Vagina (tissue), 2 donors: ENCODE measurements at places on chromosomes 2 and 18. TPM values are rescaled to one million over a fixed set of nuclear protein-coding genes. Genes with fewer than 3 reads are reported as not detected.

- H3K4me1 ChIP-seq, result no peaks in the 10 kb centered on the region
- DNase-seq, result no peak
- H3K27me3 ChIP-seq, result no peaks in the 10 kb centered on the region
- no peak overlapping the region for H3K27ac ChIP-seq
These were observed 65.2 kb upstream of the SLC35G4 start for GRCh38 chr18:11544060-11544633.

GRCh38 chr2:37457401-37457901 is 113.0 kb downstream of the QPCT start:
- H3K27me3 ChIP-seq, result no peaks in the 10 kb centered on the region
- no peak overlapping the region for H3K4me3 ChIP-seq
- H3K36me3 ChIP-seq, result no peaks in the 10 kb centered on the region
- no peak for DNase-seq

DNA sequence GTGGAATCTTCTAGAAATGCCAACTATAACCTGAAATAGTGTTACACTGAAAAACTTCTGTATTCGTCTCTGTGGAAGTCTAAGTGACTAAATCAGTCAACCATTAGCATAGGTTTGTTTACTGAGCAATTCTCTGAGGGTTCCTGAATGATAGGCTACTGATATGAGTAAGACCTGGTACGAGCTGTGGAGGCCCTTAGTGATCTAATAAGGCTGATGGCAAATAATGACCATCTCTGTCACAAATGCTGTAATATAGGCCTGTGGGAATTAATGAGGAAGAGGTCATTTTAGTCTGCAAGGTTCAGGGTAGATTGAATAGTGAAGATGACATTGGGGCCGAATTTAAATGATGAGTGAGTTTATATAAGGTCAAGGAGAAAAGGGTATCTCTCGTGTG is 82.5 kb downstream of the MGAT5 start:
- H3K4me3 ChIP-seq, result no peak overlapping the region
- no peaks in the 10 kb centered on the region for H3K4me1 ChIP-seq
- H3K27ac ChIP-seq, result no peak overlapping the region
- no peaks in the 10 kb centered on the region for H3K27me3 ChIP-seq
- DNase-seq, result no peak
- no peaks in the 10 kb centered on the region for H3K36me3 ChIP-seq

DNA sequence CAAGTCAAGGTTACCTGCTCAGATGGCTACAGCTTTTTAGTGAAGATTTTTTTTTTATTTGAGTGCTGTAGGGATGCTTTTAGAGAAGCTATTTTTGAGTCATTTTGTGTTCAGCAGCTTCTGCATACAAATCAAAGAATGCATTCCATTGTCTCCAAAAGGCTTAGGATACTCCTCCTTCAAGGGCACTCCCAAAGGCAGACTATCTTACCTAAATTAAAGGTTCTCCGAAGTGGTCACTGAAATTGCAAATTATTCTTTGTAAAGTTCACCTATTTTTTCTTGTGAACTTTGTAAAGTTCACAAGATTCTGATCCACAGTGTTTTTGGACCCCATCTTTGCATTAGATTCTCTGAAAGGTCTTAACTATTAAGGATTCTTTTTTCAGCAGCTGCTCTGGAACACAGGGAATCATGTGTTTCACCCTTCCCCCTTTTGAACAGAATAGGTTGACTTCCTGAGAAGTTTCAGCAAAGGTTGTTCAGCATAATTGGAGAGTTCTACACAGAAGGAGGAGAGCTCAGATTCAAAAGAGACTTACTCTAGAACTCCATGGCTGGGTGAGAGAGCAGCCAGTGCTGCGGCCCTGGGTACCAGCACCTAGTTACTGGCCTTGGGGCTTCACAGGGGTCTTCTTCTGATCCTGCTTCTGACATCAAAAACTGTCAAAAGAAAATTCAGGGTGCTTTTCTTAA is 14.5 kb downstream of the CLIP4 start:
- H3K4me3 ChIP-seq, result no peak overlapping the region
- no peak for DNase-seq
- peak overlapping the region; percentile 35 for H3K27ac ChIP-seq
- peaks cover 26% of the 10 kb centered on the region for H3K36me3 ChIP-seq
- peaks cover 23% of the 10 kb centered on the region for H3K4me1 ChIP-seq
- H3K27me3 ChIP-seq, result no peaks in the 10 kb centered on the region

DNA sequence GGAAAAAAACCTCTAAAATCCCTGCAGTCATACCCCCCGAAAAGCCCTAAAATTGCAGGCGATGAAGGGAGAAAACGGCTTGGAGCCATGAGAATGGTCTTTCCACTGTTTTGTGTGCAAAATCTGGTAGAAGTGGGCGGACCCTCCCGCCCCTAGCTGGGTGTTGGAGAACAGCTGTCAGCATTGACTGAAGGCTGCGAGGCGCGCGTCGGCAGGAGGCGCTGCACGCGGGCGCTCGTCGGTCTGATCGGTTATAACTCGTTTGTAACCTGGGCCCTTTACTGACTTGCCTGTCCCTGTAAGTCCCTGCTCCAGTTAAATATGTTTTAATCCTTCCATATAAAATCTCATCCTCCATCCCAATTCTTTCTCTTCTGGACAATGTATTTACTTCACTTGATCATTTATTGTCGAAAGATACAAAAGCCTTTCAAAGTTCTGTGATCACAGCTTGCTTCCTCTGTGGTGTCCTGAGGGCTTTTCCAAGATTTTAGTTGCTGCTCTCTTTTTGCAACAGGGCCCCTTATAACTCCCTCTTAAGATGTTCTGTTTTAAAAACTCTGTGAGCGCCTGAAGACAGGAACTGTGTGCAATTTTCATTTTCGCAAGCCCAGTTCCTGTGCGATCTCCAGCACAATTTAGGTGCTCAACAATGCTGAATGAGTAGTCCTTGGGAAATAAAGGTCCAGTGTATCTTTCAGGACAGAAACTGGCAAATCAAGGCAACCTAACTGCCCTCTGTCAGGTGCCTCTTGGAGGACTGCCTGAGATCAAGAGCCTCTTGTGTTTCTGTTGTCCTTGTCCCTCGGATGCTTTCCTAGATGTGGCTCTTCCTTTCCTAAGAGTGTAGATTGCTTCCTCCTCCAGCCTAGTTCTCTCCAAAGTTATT is 918 bp upstream of the HNRNPLL start:
- peak overlapping the region; percentile 87 for H3K4me3 ChIP-seq
- H3K36me3 ChIP-seq, result no peaks in the 10 kb centered on the region
- no peaks in the 10 kb centered on the region for H3K27me3 ChIP-seq
- DNase-seq, result no peak
- peak overlapping the region; percentile 98 for H3K27ac ChIP-seq

- no peak overlapping the region for H3K27ac ChIP-seq
- no peaks in the 10 kb centered on the region for H3K27me3 ChIP-seq
- DNase-seq, result no peak
- H3K36me3 ChIP-seq, result no peaks in the 10 kb centered on the region
These were observed 175.8 kb upstream of the NETO1 start for GRCh38 chr18:73043611-73044010.

DNA sequence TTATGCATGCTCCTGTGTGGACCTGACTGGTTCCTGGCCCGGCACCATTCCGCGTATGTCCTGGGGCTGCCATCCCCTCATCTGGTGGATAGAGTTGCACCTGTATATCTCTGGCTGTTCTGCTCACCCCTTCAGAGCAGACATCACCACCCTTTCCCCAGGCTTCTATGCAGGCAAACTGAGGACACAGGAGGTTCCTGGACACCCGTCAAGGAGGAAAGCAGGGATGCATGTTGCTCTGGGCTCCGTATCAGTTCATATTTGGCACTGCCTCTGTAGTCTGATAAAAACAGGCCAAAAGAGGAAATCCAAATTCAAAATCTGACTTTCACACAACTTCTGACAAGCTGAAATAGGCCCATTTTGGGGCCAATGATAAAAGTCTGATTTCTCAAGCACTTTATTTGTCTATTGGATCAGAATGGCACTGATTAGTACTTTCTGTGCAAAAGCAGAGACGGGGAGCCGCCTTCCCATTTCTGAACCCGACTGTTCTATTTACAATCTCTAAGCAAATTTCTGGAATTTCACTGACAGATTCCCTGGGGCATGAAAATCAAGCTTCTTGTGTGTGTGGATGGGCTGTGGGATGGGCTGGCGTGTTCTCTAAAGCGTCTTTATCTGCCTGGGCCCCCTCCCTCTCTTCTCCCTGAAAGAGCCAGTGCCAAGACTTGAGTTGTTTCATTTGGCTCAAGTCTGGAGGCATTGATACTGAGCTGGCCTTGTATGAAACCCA is 96.9 kb downstream of the SETBP1 start:
- no peaks in the 10 kb centered on the region for H3K36me3 ChIP-seq
- H3K27ac ChIP-seq, result peak overlapping the region; percentile 62
- no peak overlapping the region for H3K4me3 ChIP-seq
- DNase-seq, result no peak

DNA sequence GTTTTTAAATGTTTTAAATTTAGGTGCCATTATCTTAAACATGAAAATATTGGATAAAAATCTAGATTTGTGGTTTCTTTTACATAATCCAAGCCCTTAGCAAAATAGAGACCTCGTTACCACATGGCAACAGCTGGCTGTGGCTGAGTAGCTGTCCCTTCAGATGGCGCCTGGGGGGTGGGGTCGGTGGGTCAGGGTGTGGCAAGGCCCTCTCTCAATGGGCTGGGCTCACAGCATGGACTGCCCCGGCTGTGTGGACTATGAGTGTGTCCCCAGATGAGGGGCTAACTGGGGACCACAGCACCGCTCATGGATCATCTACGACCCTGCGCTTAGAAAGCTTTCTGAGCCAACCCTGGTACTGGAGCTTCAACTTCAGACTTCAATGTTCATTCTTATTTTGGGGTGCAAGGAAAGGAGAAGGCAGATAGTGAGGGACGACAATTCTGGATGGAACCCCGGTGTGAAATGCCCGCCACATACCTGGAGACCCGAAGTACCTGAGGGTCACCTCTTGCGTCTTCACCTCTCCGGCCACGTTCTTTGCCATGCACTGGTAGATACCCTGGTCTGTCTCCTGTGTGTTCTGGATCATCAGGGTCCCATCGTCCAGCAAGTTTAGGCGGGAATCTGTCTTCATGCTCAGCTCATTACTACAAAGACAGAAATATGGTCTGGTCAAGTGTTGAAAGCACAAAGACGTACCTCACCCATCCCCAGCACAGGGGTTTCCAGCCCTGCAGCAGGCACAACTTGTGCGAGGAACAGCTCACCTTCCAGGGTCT is 71.0 kb downstream of the PXDN start:
- H3K4me1 ChIP-seq, result peaks cover 9% of the 10 kb centered on the region
- H3K27ac ChIP-seq, result no peak overlapping the region
- H3K36me3 ChIP-seq, result no peaks in the 10 kb centered on the region
- H3K27me3 ChIP-seq, result no peaks in the 10 kb centered on the region
- no peak overlapping the region for H3K4me3 ChIP-seq

FBXO41 gene
- total RNA-seq, result 2.7 TPM

ZNF892 gene
- total RNA-seq, result 2.7 TPM

PJVK gene
- 4.9 TPM for total RNA-seq

GALNT3 gene
- total RNA-seq, result 7.4 TPM

PLCD4 gene
- 12.0 TPM for total RNA-seq

CACNB4 gene
- total RNA-seq, result 4.9 TPM

ANKRD53 gene
- total RNA-seq, result 4.9 TPM

HOXD9 gene
- total RNA-seq, result 12.5 TPM

ACMSD gene
- total RNA-seq, result not detected

GREB1L gene
- total RNA-seq, result 0.98 TPM

HOXD11 gene
- 19.4 TPM for total RNA-seq
